Dermis blood vessel endothelial cell (primary cell): ENCODE measurements at places on chromosomes 2 and 18. TPM values are rescaled to one million over a fixed set of nuclear protein-coding genes. Genes with fewer than 3 reads are reported as not detected.
A peak's percentile ranks its signal among the peaks of the same experiment; 100 is the strongest.

DNA sequence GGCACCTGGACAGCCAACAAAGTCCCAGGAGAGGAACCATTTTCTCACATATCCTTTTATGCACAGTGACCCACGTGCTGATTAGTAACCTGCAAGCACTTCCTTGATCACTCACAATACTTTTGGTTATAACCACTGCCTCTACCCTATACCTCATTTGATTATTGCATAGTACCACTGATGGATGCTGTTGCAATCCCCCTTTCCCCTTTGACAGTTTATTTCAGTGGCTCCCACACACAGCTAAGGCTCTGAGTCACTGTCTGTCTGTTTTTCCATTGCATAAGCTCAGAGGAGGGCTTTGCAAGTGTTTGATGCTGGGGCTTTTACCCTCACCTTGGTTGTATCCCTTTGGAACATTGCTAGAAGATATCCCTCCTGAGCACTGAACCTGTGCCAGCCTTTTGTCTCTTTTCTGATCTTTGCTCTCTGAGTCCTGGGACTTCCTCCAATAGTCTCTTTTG, 101.7 kb upstream of the RBBP8 start:
- no peak for DNase-seq

The ANKRD62 gene
- not detected in 2 replicates for total RNA-seq

GRCh38 chr2:128406736-128407554, 88.3 kb upstream of the HS6ST1 start:
- DNase-seq, result no peak

- DNase-seq, result peak; percentile 39
Observed at GRCh38 chr2:187689372-187689771, 135.1 kb upstream of the TFPI start.

The CHRNG gene
- total RNA-seq, result not detected in 2 replicates
